ENCODE measurements at places on chromosomes 12 and 14.

DNA sequence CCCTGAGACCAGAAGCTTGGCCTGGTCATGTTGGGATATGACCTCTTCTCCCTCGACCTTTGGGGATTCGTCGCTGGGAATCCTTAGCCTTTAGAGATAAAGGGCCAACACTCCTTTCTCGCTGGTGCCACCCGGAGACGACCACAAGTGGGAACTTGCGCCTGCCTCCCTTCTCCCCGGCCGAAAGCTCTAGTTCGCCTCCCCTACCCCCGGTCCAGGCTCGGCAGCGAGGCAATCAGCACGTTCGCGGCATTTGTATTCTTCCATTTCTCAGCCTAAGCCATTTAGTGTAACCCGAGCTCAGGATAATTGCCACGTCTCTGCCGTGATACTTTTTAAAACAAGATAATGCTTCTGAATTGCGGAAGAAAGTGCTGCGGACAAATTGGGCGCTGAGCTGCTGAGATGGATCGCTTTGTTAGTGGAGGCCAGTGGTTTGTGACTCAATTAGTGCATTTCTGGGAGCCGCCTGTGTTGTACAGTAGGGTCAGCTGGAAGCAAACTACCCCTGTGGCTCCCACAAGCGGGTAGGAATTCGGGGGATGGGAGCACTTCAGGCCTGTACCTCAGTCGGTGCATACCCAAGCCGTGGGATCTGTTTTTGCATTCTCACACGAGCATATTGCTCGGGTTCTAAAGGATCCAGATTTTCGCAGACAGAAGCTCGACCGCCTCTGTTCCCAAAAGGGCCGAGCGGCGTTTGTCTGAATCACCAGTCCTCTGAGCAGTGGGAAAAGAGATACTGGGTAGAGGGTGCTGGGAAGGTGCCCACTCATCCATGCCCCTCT lies 6.8 kb upstream of the SIX1 start:
- H3K4me1 ChIP-seq: no peaks in the 10 kb centered on the region
- DNase-seq: no peak
- peak overlapping the region; percentile 79 for H3K4me3 ChIP-seq
- H3K27ac ChIP-seq: no peak overlapping the region
- peaks cover 66% of the 10 kb centered on the region for H3K27me3 ChIP-seq

DNA sequence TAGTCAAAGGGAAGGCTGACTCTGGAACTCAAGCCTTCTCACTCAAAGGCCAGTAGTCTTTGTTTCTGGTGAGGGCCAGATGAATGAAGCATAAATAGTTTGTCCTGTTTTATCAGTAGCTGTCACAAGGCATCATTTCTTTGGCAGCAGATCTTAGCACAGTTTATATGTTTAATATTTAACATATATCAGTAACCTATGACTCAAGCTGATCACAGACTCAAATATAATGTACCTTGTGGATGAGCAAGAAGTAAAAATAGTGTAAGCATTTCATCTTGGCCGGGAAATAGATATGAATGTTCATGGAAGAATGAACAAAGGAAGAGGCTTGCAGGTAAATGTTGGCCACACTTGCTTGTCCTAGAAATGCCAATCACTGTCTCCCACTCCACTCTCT lies 158.3 kb upstream of the BMP4 start:
- H3K27ac ChIP-seq: no peak overlapping the region
- no peak overlapping the region for H3K4me3 ChIP-seq
- no peaks in the 10 kb centered on the region for H3K27me3 ChIP-seq
- H3K4me1 ChIP-seq: no peaks in the 10 kb centered on the region
- no peak for DNase-seq
- H3K36me3 ChIP-seq: no peaks in the 10 kb centered on the region

GRCh38 chr14:29637411-29637810 lies 290.2 kb downstream of the PRKD1 start:
- no peaks in the 10 kb centered on the region for H3K27me3 ChIP-seq
- H3K27ac ChIP-seq: no peak overlapping the region
- H3K4me3 ChIP-seq: no peak overlapping the region
- no peaks in the 10 kb centered on the region for H3K4me1 ChIP-seq
- no peaks in the 10 kb centered on the region for H3K36me3 ChIP-seq
- DNase-seq: no peak

DNA sequence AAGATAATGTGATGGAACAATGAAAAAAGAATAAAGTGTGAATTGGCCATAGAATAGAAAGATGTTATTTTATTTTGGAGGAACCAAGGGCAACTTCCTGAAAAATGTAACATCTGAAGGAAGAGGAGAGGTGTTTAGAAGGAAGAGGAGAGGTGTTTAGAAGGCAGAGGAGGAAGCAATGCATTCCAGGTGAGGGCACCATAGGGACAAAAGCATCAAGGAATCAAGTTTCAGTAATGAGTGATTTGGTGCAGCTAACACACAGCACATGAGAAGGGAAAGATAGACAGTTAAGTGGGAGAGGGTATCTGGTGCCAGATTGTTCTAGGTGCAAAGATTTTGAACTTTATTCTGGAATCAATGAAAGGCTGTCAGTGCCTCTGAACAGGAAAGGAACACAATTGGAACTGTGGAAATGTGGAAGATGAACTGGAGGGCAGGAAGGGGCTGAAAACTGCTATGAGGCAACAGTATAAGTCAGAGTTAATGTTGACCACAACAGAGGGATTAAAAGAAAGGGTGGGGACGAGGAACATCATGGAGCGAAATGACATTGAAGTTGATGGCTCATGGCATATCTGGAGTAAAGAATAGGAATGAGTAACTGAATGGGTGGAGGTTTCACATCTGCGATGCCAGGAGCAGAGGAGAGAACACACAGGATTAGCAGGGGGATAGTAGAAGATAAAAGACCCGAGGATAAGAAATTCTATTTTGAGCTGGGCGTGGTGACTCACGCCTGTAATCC lies 326.6 kb downstream of the LRIG3 start:
- H3K4me3 ChIP-seq: no peak overlapping the region
- no peaks in the 10 kb centered on the region for H3K36me3 ChIP-seq

DNA sequence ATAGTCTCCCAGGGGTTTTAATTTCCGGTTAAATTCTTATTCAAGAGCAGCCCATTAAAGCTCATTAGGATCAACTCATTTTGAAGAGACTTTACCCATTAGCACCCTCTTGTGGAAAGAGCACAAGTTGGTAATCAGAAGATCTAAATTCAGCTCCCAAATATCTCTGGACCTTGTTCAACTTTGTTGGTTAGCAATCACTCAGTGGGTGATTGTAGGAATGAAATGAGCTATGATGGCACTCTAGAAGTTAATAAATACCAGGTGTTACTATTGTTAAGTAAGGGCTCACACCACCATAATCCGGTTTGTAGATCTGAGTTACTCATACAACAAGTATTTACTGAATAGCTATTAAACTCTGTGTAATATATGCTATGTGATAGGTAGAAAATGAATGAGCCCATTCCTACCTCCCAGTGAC lies 42.9 kb downstream of the TRIP11 start:
- no peak for DNase-seq
- H3K36me3 ChIP-seq: peaks cover 6% of the 10 kb centered on the region
- H3K4me3 ChIP-seq: no peak overlapping the region
- no peak overlapping the region for H3K27ac ChIP-seq
- no peaks in the 10 kb centered on the region for H3K4me1 ChIP-seq
- H3K27me3 ChIP-seq: no peaks in the 10 kb centered on the region

DNA sequence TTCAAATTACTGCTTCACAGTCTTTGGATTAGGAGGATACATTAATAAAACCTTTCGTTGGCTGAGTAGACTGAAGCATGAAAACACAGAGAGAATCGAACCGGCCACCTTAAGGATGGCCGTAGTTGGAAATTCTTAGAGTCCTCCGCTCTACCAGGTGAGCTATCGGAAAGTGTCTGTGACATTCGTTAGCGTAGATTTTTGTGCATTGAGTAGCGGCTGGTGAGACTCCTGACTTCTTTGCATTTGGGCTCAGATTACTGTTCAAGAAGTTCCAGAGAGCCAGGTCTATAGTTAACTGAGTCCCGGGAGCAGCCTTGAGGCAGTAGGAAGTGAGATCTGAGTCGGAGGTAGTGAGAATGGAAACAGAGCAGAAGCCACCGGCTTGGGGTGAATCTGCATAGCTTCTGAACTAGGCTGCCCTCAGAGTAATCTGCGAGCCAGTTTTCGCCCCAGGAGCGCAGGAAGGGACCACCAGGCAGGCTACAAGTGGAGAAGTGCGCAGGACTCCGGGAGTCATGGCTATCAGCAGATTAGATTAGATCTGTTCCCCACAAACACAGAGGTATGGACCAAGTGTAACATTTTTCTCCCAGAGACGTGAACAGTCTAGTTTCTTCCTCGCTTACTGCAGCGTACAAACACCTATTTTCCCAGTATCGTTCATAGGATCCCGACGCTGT lies 11.0 kb downstream of the OR6S1 start:
- H3K27me3 ChIP-seq: no peaks in the 10 kb centered on the region
- peaks cover 15% of the 10 kb centered on the region for H3K4me1 ChIP-seq
- H3K36me3 ChIP-seq: no peaks in the 10 kb centered on the region
- no peak overlapping the region for H3K27ac ChIP-seq
- H3K4me3 ChIP-seq: peak overlapping the region; percentile 65

DNA sequence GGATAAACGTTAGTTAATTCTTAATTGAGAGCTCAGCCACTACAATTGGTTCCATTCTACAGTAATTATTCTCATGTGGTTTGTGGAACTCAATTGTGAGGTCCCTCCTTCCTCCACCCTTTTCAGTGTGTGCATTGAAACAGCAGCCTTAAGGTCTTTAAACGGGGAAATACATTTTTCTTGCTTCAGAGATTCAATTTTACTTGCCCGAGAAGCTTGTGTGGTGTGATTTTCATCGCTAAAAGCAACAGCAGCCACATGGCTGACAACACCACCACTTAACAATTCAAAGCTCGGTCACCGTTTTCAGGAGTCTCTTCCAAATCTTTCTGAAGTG lies 733 bp upstream of the PPFIBP1 start:
- H3K27ac ChIP-seq: peak overlapping the region; percentile 98
- no peaks in the 10 kb centered on the region for H3K27me3 ChIP-seq
- peaks cover 13% of the 10 kb centered on the region for H3K4me1 ChIP-seq
- no peak for DNase-seq

DNA sequence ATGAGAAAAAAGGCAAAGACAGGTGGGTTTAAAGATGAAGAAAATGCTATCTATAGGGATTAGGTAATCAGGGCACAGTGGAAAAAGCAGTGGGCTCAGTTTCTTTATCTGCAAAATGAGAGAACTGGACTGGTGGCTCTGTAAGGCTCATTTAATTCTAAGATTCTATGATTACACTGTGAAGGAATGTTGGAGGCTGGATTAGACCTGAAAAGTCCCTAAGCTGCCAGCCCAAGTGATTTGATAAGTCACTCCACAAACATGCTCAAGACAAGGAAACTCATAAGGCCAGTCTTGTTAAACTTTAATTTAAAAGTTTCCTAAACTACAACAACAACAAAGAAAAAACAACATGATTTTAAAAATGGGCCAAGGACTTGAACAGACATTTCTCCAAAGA lies 75.1 kb downstream of the DCAF5 start:
- no peaks in the 10 kb centered on the region for H3K27me3 ChIP-seq
- H3K4me3 ChIP-seq: no peak overlapping the region
- peaks cover 9% of the 10 kb centered on the region for H3K4me1 ChIP-seq
- peak overlapping the region; percentile 21 for H3K27ac ChIP-seq
- peak; percentile 72 for DNase-seq

GRCh38 chr12:94563286-94563685 lies 87.1 kb downstream of the TMCC3 start:
- H3K27ac ChIP-seq: no peak overlapping the region
- no peaks in the 10 kb centered on the region for H3K36me3 ChIP-seq
- DNase-seq: no peak

- no peak overlapping the region for H3K4me3 ChIP-seq
- H3K27me3 ChIP-seq: no peaks in the 10 kb centered on the region
- no peak for DNase-seq
- H3K36me3 ChIP-seq: no peaks in the 10 kb centered on the region
Measured at GRCh38 chr12:40583743-40584142, 108.5 kb upstream of the CNTN1 start.

DNA sequence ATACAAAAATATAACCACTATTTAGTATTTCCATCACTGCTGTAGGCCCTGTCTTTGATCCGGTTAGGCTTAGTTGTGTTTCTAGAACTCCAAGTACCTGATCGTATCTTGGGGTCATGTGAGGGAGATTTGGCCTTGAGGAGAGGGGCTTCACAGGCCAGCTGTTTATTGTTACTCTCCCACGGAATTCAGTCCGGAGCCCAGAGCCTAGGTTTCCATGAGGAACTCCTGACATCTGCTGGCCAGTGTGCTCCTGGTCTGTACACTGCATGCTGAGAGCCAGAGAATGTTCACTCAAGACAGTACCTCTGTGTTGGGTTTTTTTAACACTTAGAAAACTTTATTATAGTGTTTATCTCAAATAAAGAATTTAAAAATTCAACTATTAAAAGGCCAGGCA lies 341.0 kb upstream of the TMEM132C start:
- H3K36me3 ChIP-seq: no peaks in the 10 kb centered on the region
- no peak for DNase-seq
- H3K27ac ChIP-seq: no peak overlapping the region
- no peaks in the 10 kb centered on the region for H3K4me1 ChIP-seq
- no peaks in the 10 kb centered on the region for H3K27me3 ChIP-seq
- H3K4me3 ChIP-seq: no peak overlapping the region

DNA sequence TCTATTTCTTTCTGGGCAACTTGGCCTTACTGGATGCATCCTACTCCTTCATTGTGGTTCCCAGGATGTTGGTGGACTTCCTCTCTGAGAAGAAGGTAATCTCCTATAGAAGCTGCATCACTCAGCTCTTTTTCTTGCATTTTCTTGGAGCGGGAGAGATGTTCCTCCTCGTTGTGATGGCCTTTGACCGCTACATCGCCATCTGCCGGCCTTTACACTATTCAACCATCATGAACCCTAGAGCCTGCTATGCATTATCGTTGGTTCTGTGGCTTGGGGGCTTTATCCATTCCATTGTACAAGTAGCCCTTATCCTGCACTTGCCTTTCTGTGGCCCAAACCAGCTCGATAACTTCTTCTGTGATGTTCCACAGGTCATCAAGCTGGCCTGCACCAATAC lies 5.3 kb downstream of the OR4N5 start:
- no peaks in the 10 kb centered on the region for H3K36me3 ChIP-seq
- no peaks in the 10 kb centered on the region for H3K27me3 ChIP-seq
- peak overlapping the region; percentile 6 for H3K4me3 ChIP-seq
- DNase-seq: no peak
- H3K4me1 ChIP-seq: no peaks in the 10 kb centered on the region

DNA sequence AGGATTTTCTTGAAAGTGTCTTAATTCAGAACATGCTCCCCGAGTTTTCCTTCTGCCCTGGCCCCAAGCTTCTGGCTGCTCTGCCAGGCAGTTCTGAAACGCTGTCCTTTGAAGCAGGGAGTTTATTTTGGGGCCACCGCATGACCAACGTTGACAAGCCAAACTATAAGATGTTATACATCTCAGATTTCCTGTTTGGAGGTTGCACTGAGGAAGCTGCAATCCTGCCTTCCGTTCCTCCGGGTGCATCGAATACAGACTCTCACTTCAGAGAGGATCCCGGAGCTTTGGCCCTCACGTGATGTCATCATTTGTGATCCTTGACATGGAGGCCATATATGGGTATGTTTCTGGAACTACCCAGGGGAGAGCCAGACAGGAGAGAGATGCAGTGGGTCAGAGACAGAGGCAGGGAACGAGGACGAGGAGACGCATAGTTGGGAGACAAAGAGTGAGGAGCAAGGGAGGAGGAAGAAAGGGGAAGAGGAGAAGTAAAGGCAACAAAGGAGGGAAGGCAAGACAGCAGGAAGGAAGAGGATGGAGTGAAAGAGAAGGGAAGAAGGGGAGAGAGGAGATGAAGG lies at the start of gene ASB2:
Gene ASB2, minus strand, starts transcription at position 94 of the 581 bp plus-strand sequence. CDS start 12,031 bp downstream, outside the sequence.
- DNase-seq: no peak
- H3K36me3 ChIP-seq: no peaks in the 10 kb centered on the region
- no peak within 1 kb of the TSS for H3K4me3 ChIP-seq
- no peak within 1 kb of the TSS for H3K27ac ChIP-seq
- H3K27me3 ChIP-seq: no peaks in the 10 kb centered on the region
- no peaks in the 10 kb centered on the region for H3K4me1 ChIP-seq
